ENCODE measurements at places on chromosomes 4 and X.

DNA sequence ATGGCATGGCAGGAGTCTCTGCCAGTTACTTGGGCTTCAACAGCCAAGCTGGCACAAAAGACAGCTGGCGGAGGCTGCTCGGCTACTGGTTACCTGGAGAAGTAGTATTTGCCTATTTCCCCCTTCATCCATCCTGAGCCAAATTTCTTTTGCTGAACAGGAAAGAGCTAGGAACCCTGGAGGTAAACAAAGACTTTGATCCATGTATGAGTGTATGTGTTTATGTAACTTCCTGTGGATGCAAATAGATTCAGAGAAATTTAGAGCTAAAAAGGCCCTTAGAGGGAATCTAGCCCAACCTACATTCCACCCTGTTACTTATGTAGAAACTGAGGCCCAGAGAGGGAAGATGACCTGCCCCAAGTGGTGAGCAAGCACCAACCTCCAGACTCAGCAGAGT lies 11.2 kb downstream of the AWAT2 start:
- DNase-seq, result no peak

- no peak for DNase-seq
Measured at GRCh38 chr4:127505203-127505602, 127.6 kb upstream of the INTU start.

- no peak for DNase-seq
Measured at GRCh38 chr4:110610940-110611831, 11.7 kb downstream of the PITX2 start.

DNA sequence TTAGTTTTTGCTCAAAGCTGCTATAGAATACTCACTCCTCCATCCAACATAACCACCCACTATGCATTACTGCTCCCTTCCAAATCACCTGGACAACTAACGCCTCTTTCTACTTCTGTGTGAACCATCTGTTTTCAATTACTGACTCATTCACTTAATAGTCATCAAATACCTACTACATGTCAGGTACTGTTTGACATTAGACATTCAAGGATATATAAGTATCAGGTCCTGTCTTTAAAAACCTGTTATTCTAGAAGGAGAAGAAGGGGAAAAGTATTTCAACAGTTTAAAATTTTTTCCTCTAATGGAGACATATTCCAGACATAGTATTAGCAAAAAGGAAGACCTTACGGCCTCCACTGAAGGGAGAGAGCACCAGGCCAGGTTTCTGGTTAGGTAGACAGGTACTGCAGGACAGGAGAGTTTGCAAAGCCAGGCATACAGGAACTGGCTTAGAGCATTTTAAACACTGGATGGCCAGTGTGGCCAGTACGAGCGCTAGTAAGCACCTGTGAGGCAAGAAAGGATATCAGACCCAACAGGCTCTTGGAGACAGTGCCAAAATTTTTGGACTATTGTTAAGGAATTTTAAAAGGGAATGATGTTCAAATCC lies 39.0 kb downstream of the SH3RF1 start:
- no peak for DNase-seq

GRCh38 chr4:137572163-137572562 lies 39.9 kb upstream of the PCDH18 start:
- no peak for DNase-seq

DNA sequence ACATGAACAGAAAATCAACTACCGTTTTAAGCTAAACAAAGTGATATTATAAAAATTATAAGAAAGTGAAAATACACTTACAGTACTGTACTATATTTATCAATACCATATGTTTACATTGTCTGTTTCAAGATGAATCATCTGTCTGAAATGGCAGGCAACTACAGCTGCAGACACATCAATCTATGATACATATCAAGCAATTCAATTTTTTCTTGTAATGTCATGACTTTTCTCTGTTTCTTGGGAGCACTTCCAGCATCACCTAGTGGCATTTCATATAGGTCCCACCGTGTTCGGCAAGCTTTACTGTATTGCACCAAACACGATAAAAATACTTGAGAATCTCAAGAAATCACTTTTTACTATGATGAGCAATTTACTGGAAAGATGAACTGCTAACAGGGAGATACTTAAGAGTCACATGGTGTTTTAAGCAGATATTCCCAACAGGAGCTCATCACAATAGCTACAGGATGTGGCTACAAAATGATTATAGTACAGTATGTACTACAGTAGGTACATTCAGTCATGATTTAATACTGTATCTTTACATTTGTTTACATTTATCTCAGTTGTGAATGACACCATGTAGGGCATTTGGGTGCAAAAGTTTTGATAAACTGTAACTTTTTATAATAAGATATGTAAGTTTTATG lies 207.4 kb downstream of the ADAM29 start:
- DNase-seq, result no peak

DNA sequence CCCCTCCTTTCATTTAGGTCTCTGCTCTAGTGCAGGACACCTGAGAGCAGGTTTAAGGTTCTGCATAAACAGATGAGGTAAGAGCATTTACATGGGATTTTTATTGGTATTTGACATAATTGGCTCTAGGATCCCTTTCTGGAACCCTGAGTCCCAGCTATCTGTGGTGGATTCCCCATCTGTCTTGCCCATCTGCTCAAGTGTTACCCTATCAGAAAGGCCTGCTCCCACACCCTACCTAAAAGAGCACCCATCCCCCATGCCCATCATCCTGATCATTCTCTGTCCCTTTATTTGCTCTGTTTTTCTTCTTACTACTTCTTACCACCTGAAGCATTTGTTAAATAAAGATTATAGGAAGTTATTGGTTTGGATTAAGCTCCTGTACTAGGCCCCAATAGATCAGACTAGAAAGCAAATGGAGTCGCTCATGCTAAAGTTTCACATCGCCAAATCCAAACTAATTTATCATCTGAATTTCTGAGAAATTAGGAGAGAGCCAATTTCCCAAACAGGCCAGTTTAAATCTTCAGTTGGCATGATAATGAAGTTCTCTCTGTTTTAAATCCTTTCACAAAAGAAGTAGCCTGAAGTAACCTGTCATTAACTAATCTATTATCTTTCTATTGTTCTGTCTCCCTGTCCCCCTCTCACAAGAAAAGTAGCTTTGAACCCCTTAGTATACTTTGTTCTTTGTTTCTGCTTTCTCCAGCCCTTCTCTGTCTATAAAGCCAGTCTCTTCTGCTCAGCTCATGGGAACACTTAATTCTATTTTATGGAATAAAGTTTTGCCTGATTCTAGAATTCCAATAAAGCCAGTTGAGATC lies 178.6 kb downstream of the ZNF674 start:
- no peak for DNase-seq

DNA sequence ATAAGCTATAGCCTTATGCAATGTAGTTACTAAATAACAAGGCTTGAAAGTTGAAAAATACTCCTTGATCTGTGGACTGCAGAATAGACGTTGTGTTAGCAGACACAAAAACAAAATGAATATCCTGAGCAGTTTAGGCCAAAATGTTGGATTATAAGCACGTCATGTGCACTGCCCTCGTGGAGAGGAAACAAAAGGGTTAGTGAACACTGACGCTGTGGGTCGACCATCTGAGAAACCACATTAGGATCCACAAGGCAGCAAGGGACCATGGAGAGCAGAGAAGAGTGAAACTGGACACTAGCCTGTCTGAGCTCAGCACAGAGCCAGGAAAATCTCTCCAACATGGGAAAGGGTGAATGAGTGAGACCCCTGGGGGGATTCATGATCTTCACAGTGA lies 145.3 kb downstream of the DTHD1 start:
- no peak for DNase-seq

- no peak for DNase-seq
Measured at GRCh38 chr4:100391863-100392262, 126.0 kb downstream of the EMCN start.

DNA sequence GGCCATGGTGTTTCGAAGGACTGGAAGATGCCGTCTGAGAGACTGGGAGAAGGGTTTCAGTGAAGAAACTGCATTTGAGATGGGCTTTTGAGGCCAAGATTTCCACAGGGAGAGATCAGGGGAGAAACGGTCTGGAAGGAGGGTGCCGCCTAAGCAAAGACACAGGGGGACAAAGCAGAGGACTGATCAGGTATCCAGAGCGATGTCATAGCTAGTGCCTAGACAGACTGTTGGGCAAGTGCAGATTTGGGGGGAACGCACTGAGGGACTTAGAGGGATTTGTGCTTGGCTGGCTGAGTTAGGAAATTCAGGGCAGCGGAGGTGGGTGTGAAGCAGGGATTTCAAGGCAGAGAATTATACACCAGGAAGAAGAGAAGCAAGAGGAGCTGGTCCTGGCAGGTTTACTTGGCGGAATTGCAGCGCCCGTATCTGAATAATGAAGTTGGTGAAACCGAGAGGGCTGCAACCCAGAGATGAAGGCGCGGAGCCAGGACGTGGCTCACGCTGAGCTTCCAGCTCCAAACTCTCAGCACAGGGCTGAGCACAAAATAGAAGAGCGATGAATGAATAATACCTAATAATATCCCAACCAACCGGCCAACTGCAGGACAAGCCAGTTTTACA lies 106.9 kb downstream of the MAML3 start:
- no peak for DNase-seq

DNA sequence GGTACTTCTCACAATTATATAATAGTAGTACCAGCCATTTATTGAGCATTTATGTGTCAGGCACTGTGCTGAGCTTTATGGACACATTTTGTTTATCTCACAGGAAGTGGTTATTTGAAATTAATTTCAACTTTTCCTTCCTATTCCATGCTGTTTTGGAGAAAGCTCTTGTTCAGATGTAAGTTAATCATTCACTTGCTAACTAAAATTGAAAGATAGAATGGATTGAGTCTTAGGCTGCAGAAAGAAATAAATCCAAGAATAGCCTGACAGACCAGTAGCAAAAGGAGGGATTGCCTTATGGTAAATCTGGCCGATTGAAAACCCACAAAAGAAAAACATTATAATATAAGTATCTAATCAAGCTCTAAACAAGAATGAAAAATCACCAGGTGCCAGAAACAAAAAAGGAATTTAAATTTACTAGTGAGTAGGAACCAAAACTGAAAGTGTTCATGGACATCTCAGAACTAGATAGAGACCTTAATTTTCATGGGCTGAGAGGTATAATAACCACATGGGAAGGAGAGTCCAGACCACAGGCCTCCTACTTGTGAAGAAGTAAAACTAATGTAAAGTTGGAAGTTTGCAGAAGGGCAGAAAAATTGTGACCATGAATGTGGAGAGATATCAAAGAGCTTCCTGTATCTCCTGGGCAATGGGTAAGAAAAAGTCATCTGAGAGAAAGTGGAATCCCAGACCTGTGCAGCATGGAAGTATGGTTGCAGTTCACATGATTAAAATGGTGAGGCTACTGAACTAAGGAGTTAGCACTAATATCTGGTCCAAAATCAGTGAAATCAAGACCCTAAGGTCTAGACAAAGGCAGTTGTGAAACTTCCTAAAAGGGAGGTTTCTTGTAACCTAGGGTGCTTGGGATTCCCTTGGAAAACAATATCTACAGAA lies 38.0 kb downstream of the RADX start:
- DNase-seq, result no peak

DNA sequence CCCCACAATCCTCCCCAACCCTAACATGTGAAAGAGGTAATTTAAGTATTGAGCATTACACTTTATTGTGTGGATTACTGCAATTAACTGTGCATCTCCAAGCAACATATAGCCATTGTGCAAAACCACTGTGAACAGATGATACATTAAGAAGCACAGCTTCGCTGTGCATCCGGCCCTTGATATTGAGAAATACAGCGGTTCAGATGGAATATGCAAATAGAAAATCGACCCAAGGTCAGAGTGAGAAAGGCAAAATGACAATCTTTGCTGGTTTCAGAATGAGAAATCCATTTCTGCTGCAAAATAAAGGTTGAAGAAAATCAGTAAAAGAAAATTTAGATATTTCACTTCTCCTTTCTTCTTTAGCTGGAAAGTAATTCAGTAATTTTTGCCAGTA lies 805.9 kb upstream of the GRID2 start:
- DNase-seq, result no peak

All from T-helper 17 cell (primary cell).